ENCODE measurements at places on chromosomes 4 and X.

DNA sequence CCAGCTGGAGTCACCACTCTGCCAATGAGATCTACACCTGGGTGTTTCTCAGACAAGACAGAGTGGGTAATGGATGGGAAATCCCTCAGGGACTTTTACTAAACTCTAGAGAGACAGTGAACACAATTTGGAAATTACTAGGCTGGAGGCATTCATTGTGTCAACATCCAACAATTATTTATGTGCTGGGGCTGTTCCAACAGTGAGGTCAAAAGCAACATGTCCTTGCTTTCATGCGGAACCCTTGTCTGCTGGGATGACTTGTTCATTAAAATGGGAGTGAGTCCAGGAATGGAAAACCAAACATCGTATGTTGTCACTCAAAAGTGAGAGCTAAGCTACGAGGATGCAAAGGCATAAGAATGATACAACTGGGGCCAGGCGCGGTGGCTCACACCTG, 54.0 kb downstream of the DRD5 start:
- no peak for DNase-seq

DNA sequence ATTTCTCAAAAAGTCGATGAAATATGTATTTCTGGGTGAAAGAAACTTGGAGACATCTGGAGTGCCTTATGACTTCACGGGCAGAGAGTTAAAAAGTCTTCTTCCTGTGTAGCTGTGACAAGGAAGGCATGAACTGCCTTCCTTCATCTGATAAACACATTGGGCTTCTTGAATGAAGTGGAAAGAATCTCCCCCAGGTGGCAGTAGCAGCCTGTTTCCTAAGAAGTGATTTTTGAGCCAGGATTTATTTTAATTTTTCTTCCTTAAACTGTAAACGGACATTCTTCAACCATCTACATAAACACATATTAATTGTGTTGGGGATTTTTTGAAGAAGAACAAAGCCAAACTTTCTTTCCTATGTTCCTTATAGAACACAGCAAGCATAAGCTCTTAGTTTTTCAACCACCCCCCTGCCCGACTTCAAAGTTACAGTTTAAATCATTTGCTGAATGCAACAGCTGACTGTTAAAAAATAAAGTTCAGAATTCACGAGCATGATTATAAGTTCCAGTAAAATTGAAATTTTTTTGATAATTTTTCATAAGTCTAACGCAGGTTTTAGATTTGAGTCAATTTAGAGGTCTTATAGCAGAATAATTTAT, 980 bp upstream of the GIMD1 start:
- DNase-seq, result no peak

- no peak for DNase-seq
Measured at GRCh38 chr4:4388311-4388790, 1.4 kb downstream of the NSG1 start.

GRCh38 chr4:148094149-148094548, 348.1 kb downstream of the NR3C2 start:
- DNase-seq, result no peak

- no peak for DNase-seq
Measured at GRCh38 chr4:61520166-61520565, 320.0 kb downstream of the ADGRL3 start.

- DNase-seq, result no peak
Measured at GRCh38 chr4:181855307-181855706, 387.9 kb upstream of the TENM3 start.

- DNase-seq, result no peak
Measured at GRCh38 chrX:77070202-77070918, 376.8 kb upstream of the FGF16 start.

DNA sequence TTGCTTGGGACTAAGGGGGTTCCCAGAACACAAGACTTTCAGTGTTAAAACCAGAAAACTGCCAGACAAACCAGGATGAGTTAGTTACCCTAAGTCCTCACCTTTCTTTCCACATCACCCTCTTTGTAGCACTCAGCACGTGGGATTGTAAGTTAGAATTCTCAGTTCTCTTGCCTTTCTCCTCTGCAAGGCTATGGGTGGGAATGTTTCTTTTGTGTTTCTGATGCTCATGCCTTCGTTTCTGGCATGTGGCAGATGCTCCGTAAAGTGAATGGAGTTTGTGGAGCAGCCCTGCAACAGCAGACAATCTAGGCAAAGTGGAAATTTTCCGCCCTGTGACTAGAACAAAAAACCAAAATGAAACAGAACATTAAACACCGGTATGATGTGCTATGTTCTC, 64.7 kb upstream of the SPP1 start:
- no peak for DNase-seq

GRCh38 chrX:8845469-8845868, 44.3 kb upstream of the FAM9A start:
- no peak for DNase-seq

- DNase-seq, result no peak
Measured at GRCh38 chr4:2450394-2451035, 18.4 kb upstream of the RNF4 start.

DNA sequence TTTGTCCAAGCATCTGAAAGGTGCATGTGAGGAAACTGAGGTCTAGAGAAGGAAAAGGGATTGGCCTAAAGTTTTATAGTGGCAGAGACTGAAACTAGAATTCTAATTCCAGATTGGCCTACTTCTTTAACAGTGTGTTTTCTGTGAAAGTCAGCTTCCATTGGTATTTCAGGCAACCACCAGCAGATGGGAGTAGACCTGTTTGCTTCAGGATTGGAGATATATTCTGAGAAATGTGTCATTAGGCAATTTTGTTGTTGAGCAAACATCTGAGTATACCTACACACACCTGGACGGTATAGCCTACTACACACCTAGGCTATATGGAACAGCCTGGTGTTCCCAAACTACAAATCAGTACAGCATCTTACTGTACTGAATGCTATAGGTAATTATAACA, 207.3 kb upstream of the RADX start:
- DNase-seq, result no peak

Data from stimulated activated naive CD4-positive, alpha-beta T cell (primary cell).